ENCODE measurements at places on chromosomes 2 and 18. TPM values are rescaled to one million over a fixed set of nuclear protein-coding genes. Genes with fewer than 3 reads are reported as not detected.

Gene GKN1
- total RNA-seq = not detected

DNA sequence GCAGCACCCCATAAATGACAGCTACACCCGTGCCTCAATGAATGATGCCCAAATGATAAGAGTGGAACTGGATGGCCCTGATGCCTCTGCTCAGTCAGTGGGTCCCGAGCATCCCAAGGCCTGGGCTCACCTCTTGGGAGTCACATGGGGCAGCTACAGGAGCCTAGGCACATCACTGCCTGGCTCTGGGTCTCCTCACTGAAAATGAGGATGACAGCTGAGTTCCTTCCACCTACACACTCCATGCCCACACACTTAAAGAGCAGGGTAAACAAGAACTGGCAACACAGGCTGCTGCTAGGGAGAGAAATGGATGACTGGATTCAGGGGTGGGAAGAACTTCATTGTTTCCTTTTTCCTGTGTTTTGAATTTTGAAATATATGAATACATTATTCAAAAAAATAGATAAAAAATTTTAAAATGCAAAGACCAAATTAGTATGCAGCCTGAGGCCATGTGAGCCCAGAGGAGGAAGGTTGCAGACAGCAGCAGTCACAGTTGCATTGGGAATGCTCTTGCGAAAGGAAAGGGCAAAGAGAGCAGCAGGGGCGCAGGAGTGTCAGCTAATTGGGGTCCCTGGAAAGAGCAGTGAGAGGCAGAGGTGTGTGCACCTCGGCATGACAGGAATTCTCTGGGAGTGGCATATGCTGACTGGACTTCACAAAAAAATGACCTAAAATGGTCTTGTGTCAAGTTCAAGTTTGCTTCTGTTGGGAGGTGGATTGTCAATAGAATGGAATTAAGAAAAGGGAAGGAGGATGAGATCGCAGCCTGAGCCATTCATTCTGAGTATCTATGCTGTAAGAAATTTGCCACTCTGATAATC lies 327.1 kb downstream of the CELF4 start:
- no peak overlapping the region for H3K27ac ChIP-seq
- H3K36me3 ChIP-seq = no peaks in the 10 kb centered on the region
- no peaks in the 10 kb centered on the region for H3K27me3 ChIP-seq
- no peak for DNase-seq

Gene DLX2
- total RNA-seq = not detected

DNA sequence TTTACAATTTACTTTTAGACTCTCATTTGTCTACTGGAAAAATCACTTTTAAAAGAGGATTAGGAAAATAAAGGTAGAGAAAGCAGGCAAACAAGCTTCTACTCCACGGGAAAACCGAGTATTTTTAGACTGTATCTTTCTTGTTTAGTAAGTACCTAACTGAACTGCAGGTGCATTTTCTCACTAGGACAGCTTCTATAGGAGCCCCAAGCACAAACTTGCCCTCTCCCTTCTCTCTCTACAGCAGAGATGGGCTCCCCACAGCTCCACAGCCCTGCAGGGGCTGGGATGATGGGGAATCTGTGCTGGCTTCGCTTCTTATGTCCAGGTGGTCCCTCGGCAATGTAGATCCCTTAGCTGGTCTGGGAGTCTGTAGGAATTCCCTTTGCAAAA lies 16.2 kb downstream of the PSTPIP2 start:
- H3K27ac ChIP-seq = peak overlapping the region; percentile 82
- no peaks in the 10 kb centered on the region for H3K27me3 ChIP-seq
- H3K4me1 ChIP-seq = no peaks in the 10 kb centered on the region
- H3K36me3 ChIP-seq = no peaks in the 10 kb centered on the region
- H3K4me3 ChIP-seq = no peak overlapping the region

DNA sequence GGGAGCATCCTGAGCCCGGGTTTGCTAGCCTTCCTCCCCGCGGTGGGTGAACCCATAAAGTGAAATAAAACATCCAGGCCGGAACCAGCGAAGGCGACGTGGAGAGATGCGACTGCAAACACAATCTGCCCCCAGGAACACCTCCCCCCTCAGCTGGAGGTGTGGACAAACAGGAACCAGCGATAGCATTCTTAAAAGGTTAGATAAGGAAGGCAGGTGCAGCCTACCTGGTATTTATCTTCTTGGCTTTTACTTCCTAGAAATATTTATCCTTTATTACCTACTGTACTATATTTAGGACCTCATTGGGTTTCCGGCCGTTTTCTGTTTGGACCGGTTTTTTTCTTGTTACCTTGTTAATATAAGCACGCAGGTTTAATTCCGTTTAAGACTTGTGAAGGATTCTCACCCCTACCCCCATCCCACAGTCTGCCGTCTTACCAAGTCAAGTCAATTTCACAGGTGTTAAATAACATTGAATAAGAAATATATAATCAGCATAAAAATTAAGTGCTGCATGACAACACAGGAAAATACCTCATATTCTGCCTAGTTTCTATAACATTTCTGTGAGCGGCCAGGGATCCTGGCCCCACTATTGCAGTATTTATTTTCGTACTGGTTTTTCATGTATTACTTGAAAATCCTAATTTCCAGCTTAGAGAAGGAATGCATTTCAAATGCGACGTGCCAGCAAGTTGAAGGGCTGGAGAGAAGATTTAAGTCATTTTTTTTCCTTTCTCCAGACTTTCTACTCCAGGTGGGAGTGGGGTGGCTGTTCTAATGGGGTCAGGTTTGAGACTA lies 224.0 kb upstream of the ID2 start:
- H3K4me3 ChIP-seq = peak overlapping the region; percentile 37
- H3K27me3 ChIP-seq = no peaks in the 10 kb centered on the region
- peak overlapping the region; percentile 48 for H3K27ac ChIP-seq

Gene DNAJC5G
- total RNA-seq = not detected

Gene VRK2
- 13.9 TPM for total RNA-seq

Gene TMEM169
- 1.8 TPM for total RNA-seq

Gene CPO
- not detected for total RNA-seq

Gene YWHAQ
- 141 TPM for total RNA-seq

DNA sequence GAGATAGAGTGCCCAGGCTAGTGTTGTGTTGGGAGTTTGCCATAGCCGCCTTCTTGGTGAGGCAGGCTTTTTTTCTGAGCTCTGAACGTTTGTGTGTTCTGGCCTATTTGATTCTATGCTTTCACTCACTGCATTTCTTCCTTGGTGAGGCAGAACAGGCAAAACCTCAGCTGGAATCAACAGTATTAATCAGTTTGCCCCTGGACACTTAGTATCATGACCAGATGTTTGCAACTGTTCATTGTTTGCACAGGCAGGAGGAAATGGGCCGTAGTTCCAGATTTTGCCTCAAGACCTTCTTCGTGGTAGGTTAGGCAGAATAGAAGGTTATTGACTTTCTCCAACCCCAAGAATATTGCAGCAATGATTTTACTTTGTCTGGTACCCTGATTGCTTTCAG lies 218.1 kb upstream of the RASGRP3 start:
- no peak for DNase-seq
- H3K4me1 ChIP-seq = no peaks in the 10 kb centered on the region
- H3K27ac ChIP-seq = no peak overlapping the region
- H3K36me3 ChIP-seq = no peaks in the 10 kb centered on the region
- no peak overlapping the region for H3K4me3 ChIP-seq

- H3K4me3 ChIP-seq = no peak overlapping the region
- DNase-seq = no peak
- H3K27me3 ChIP-seq = no peaks in the 10 kb centered on the region
- no peaks in the 10 kb centered on the region for H3K36me3 ChIP-seq
- H3K27ac ChIP-seq = no peak overlapping the region
Observed at GRCh38 chr2:66095820-66096345, 339.0 kb upstream of the MEIS1 start.

DNA sequence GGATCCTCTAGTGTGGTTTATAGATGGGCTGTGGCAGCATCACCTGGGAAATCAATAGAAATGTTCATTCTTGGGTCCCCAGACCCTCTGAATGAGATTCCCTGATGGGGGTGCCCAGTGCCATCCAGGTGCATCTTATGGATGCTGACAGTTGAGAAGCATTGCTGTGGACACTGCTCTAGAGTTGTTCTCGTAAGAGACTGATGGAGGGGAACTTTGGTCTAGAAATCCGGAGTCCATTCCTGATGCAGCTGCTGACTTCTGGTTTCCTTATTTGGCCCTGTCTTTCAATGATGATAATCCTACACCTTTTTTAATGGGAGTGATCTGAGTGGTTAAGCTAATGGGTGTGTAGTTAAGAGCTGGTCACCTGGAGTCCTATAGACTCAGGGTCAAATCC lies 28.3 kb upstream of the E2F6 start:
- H3K4me3 ChIP-seq = no peak overlapping the region
- no peaks in the 10 kb centered on the region for H3K4me1 ChIP-seq
- no peak overlapping the region for H3K27ac ChIP-seq
- H3K27me3 ChIP-seq = peaks cover 16% of the 10 kb centered on the region
- no peaks in the 10 kb centered on the region for H3K36me3 ChIP-seq

DNA sequence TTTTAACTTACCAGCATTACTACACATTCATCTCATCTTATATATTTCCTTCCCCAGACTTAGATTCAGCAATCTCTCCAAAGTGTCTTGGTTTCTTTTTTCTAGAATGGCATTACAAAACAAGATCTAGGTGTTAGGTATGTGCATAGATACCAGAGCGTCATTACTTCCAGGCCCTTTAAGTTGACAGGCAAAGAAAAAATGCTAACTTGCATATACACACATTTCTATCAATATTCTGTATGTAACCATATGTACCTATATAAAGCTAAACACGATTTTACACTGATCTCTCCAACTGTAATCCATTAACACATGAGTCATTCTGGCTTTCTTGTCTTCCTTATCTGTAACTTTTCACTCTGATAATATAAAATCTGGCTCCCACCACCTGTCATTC lies 503.8 kb upstream of the NRXN1 start:
- H3K36me3 ChIP-seq = no peaks in the 10 kb centered on the region
- H3K4me1 ChIP-seq = no peaks in the 10 kb centered on the region
- no peak for DNase-seq
- no peak overlapping the region for H3K4me3 ChIP-seq

DNA sequence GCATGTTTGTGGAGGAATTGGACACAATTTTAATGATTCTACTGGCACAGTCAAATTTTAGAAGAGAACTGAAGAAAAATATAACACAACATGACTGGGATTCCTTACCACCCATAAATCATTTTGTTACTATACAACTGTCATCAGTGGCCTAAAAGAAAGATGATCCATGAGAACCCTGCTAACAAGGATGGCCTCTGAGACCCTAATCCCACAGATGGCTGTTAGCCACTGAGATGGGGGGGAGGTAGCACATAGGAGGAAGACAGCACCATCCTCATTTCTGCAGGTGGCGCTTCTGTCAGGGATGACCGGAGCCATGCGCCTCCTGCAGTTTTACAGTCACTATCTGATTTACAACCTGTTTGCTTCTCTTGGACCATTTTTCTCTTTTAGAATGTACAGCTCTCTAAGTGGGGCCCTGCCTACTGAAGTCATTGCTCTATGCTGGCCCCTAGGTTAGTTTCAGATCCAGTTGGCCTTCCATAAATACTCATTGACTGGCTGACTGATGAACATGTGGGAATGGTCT lies 279.8 kb downstream of the NAPG start:
- no peaks in the 10 kb centered on the region for H3K4me1 ChIP-seq
- no peak overlapping the region for H3K27ac ChIP-seq
- DNase-seq = no peak
- H3K4me3 ChIP-seq = no peak overlapping the region
- H3K36me3 ChIP-seq = no peaks in the 10 kb centered on the region

- DNase-seq = no peak
- no peaks in the 10 kb centered on the region for H3K27me3 ChIP-seq
- peaks cover 6% of the 10 kb centered on the region for H3K36me3 ChIP-seq
- H3K4me3 ChIP-seq = no peak overlapping the region
- H3K4me1 ChIP-seq = no peaks in the 10 kb centered on the region
Observed at GRCh38 chr2:3154146-3154545, 223.5 kb downstream of the EIPR1 start.

Gene TRMT61B
- 16.9 TPM for total RNA-seq

DNA sequence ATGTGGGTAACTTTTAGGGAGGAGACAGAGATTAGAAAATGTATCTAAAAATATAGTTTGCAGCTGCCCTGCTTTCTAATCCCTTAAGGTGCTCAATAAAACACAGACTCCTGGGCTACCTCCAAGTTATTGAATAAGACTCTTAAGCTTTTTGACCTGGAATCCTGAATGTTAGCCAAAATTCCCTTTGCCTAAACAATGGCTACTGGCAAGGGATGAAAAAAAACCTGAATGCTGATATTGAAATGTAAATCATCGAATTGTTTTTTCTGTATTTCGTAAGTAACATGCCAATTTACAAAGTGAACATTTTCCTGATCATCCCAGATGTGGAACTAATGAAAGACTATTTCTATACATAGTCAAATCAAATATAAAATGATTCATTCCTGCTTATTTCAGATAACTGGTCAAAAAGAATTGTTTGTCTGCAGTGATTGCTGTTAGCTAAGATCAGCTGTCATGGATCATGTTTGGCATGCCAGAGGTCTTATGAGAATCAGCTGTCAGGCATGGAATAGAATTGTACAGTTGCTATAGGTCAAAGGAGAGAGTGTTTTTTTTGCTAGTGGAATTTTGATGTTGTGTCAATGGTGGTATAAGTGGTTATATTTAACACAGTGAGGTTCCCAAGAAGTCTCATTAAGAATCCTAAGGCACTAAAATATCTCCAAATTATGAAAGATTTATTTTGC lies 363.6 kb upstream of the CWC22 start:
- H3K4me3 ChIP-seq = no peak overlapping the region
- no peaks in the 10 kb centered on the region for H3K36me3 ChIP-seq
- no peak for DNase-seq

GRCh38 chr2:88639865-88640264 lies 12.6 kb upstream of the EIF2AK3 start:
- no peaks in the 10 kb centered on the region for H3K4me1 ChIP-seq
- H3K36me3 ChIP-seq = no peaks in the 10 kb centered on the region
- H3K27me3 ChIP-seq = peaks cover 10% of the 10 kb centered on the region

DNA sequence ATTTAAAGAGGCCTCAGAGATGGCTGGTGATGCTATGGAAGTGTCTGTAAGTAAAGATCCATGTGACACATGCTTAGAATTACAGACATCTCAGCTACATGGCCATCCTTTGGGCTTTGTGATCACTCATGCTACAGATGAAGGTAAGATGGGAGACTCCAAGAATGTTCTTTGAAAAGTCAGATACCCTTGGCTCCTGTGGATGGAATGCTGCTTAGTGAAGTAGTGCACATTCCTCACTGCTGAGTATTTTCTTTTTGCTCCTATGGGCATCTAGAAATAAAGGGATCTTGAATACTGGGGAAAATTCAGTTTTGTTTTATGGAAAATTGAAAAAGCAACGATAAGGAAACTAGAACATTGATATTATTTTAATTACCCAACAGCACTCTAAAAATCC lies 55.2 kb upstream of the REV1 start:
- H3K36me3 ChIP-seq = no peaks in the 10 kb centered on the region
- H3K27ac ChIP-seq = no peak overlapping the region
- no peak for DNase-seq
- H3K4me1 ChIP-seq = no peaks in the 10 kb centered on the region

DNA sequence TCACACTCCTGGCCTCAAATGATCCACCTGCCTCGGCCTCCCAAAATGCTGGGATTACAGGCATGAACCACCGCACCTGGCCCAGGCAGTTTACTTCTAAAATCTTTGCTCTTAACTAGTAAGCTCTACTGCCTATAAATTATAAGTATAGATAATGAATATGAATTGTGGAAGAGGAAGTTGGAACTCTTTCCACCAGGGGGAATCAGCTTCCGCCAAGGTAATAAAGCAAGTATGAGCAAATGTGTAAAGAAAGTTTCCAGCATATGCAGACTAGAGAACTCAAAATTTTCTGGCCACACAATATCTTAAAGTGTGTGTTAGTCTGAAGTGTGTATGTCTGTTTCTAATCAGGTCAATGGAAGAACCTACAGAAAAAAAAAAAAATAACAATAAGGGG lies 68.1 kb downstream of the RMDN2 start:
- H3K27me3 ChIP-seq = no peaks in the 10 kb centered on the region
- H3K27ac ChIP-seq = no peak overlapping the region
- no peaks in the 10 kb centered on the region for H3K36me3 ChIP-seq
- H3K4me1 ChIP-seq = no peaks in the 10 kb centered on the region
- DNase-seq = no peak
